ENCODE measurements at places on chromosomes 12 and 14. TPM values are rescaled to one million over a fixed set of nuclear protein-coding genes. Genes with fewer than 3 reads are reported as not detected.

Gene CD163L1
- total RNA-seq, result under 0.01 TPM

Gene GPR84
- total RNA-seq, result not detected

Gene MAGOHB
- total RNA-seq, result 22.9 TPM

Gene SMCO2
- total RNA-seq, result not detected

Gene NDUFB1
- total RNA-seq, result 335 TPM

Gene OR11G2
- not detected for total RNA-seq

Gene TAS2R20
- 1.6 TPM for total RNA-seq

Gene DEGS2
- 0.16 TPM for total RNA-seq

Gene GPR132
- 1.0 TPM for total RNA-seq

Gene ACSS3
- total RNA-seq, result 12.2 TPM

Gene ACTR10
- total RNA-seq, result 39.4 TPM

Gene NRL
- 0.95 TPM for total RNA-seq

Gene ZNF891
- total RNA-seq, result 0.94 TPM

Gene GPR65
- not detected for total RNA-seq

Gene TAS2R19
- 3.9 TPM for total RNA-seq

Gene TAS2R42
- not detected for total RNA-seq

Gene ASIC1
- 3.7 TPM for total RNA-seq

Gene HOXC9
- 0.52 TPM for total RNA-seq

Gene SDR9C7
- total RNA-seq, result not detected

Gene ADCY4
- total RNA-seq, result 1.4 TPM

Gene TGFB3
- total RNA-seq, result 15.0 TPM

Gene AMHR2
- not detected for total RNA-seq

Gene KRT6A
- 2.5 TPM for total RNA-seq

Gene STXBP6
- 7.6 TPM for total RNA-seq

Gene IL22
- not detected for total RNA-seq

Gene FITM1
- total RNA-seq, result 0.16 TPM

Gene CFAP251
- total RNA-seq, result 1.4 TPM
